ENCODE measurements at places on chromosomes 3 and 15. TPM values are rescaled to one million over a fixed set of nuclear protein-coding genes. Genes with fewer than 3 reads are reported as not detected.

GRCh38 chr3:23256741-23257435 lies 53.8 kb downstream of the UBE2E2 start:
- no peak overlapping the region for H3K27ac ChIP-seq
- peaks cover 43% of the 10 kb centered on the region for H3K4me1 ChIP-seq
- no peaks in the 10 kb centered on the region for H3K27me3 ChIP-seq

DNA sequence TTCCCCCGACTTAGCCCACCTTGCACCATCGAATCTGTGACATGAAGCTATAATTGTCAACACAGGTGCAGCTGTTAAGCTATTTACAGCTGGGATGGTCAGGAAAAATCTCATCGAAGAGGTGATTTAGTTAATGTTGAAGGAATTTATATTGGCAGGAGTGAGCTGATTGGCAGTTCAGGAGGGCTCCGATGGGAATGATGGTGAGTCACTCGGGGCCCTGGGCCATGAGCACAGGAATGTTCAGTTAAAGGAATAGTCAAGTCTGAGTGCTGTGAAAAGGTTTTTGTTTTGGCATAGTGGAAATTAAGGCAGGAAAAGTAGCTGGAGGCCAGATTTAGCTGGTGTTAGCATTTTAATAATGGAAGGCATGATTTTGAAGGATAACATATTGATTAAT lies 95.7 kb downstream of the OXSM start:
- H3K27ac ChIP-seq: no peak overlapping the region
- H3K4me1 ChIP-seq: no peaks in the 10 kb centered on the region
- DNase-seq: no peak
- H3K4me3 ChIP-seq: no peak overlapping the region

DNA sequence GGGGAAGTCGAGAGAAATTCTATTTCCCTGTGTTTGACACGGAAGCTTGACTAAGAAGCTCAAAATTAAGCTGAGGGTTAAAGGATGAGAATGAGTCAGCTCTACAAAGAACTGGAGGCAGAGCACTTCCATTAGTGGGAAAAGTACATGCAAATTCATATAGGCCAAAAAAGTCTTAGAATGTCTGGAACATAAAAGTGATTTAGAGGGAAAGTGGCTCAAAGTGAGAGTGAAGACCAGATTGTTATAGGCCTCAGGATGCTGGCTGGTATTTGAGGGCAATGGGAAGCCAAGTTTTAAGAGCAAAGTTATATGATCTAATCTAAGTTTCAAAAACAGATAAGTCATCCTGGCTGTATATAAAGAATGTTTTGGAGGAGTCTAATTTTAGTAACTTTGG lies 857.3 kb downstream of the NAALADL2 start:
- H3K4me3 ChIP-seq: no peak overlapping the region
- no peaks in the 10 kb centered on the region for H3K36me3 ChIP-seq
- no peaks in the 10 kb centered on the region for H3K4me1 ChIP-seq
- no peak for DNase-seq

DNA sequence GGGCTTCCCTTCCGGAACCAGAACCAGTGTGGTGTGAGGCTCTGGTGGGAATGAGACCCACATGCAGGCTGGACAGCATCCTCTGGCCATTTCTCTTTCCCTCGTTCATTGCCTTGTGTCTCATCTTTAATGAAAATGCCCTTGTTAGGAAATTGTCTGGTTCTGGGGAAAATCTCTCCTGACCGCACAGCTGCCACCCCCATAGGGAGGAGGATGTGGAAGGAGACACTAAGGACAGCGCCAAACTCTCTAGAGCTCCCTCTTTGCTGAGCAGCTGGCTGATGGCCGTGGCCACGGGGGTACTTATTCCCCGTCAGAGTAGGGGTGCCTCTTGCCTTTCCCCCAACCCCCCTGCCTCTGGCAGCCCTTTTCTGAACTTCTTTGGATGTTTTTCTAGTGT lies 297.6 kb upstream of the C2CD4B start:
- H3K27me3 ChIP-seq: peaks cover 17% of the 10 kb centered on the region
- H3K4me1 ChIP-seq: no peaks in the 10 kb centered on the region
- H3K27ac ChIP-seq: no peak overlapping the region
- H3K4me3 ChIP-seq: no peak overlapping the region

DNA sequence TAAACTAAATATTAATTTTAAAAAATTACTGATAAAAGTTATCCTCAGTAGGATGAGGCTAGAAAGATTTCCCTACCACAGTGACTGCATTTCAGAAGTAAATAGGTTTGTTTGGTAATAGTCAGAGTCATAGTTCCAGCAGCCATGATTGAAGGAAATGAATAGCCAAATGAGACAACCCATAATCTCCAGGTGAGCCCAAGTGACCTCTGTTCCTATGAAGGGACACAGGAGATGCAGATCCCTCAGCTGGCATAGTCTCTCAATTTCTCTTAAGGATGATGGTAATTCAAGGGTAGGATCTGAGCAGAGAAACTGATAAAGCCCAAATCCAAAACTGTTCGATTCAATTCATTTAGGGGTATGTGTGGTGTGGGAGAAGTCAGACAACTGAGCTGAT lies 461.8 kb downstream of the RAP2B start:
- no peaks in the 10 kb centered on the region for H3K27me3 ChIP-seq
- H3K36me3 ChIP-seq: no peaks in the 10 kb centered on the region
- H3K27ac ChIP-seq: no peak overlapping the region
- DNase-seq: no peak
- no peak overlapping the region for H3K4me3 ChIP-seq

DNA sequence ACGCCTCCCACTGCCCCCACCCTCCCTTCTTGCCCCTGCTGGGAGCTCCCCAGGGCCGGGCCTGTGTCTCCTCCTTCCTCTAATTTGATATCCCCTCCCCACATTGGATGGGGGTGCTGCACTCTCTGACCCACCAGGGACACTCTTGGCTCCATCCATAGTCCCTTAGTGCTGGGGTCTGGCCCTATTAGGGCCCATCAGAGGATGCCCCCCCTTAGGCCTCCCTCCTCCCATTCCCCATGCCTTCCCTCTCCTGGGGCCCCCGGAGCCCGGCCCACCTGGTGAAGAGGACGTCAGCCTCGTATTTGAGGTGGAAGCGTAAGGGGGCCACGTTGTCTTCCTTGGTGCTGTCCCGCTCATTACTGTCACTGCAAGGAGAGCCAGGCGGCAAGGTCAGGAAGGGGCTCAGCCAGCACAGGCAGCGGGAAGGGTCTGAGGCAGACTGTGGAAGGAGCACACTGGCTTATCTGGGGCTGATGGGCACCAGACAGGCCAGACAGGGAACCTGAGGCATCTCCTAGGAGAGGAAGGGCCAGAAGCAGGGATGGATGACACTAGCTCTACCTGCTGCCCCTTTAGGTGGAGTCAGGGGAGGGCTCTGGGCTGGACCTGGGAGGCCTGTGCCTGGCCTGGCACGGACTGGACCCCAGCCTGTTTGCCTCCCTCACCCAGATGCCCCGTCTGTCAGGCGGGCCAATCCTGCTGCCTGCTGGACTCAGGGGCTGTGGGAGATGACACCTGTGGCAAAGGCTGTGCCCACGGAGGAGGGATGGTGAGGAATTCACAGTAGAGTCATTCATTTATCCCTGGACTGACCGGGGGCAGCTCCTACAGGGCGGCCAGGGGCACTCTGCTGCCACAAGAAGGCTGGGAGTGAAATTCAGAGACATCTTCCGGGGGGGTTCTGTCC lies 36.2 kb downstream of the FEM1B start:
- no peak for DNase-seq
- H3K27me3 ChIP-seq: peaks cover 6% of the 10 kb centered on the region
- H3K4me1 ChIP-seq: peaks cover 4% of the 10 kb centered on the region
- H3K27ac ChIP-seq: no peak overlapping the region
- H3K36me3 ChIP-seq: no peaks in the 10 kb centered on the region

- no peaks in the 10 kb centered on the region for H3K27me3 ChIP-seq
- H3K36me3 ChIP-seq: peaks cover 14% of the 10 kb centered on the region
- H3K4me3 ChIP-seq: no peak overlapping the region
These were observed 71.9 kb upstream of the FBN1 start for GRCh38 chr15:48717458-48717857.

DNA sequence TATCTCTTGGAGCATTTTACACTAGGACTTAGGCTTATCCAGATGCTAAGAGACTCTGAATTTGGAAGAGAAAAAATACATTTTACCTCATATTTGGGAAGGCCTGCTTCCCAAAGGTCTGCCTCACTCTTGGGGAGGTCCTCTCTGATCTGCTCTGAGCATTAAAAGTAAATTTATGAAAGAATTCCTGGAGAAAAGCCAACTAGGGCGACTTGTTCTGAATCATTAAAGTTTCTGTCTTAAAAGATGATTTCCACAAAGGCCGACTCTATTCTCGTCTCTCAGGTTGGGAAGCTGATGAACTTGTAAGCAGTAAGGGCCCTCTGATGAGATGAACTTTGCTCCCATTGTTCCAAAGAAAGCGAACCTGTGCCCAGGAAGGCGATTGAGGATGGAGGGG lies 48.7 kb upstream of the HES1 start:
- H3K4me1 ChIP-seq: peaks cover 48% of the 10 kb centered on the region
- no peaks in the 10 kb centered on the region for H3K36me3 ChIP-seq
- no peak overlapping the region for H3K27ac ChIP-seq
- DNase-seq: no peak
- H3K27me3 ChIP-seq: peaks cover 4% of the 10 kb centered on the region

- H3K27me3 ChIP-seq: no peaks in the 10 kb centered on the region
- no peak overlapping the region for H3K27ac ChIP-seq
- no peaks in the 10 kb centered on the region for H3K36me3 ChIP-seq
- H3K4me3 ChIP-seq: no peak overlapping the region
These were observed 51.4 kb downstream of the FLNB start for GRCh38 chr3:58059349-58060321.

DNA sequence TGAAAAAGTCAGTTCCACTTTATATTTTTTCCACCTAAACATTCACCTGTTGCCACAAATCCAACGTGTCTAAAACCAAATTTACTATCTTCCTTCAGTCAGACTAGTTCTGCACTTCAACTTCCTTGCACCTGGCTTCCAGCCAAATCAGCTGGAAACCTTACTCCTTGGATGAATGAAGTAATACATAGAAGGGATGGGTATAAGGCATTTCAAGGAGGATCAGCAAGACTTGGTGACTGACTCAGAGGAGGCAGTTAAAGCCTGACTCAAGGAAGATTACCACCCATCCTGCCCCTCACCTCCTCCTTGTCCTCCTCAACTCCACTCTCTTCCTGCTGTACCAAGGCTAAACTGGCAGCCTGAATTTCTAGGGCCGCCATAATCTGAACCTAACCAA lies 37.1 kb downstream of the QTRT2 start:
- no peak for DNase-seq
- H3K36me3 ChIP-seq: no peaks in the 10 kb centered on the region
- no peak overlapping the region for H3K4me3 ChIP-seq
- H3K27me3 ChIP-seq: peaks cover 7% of the 10 kb centered on the region

DNA sequence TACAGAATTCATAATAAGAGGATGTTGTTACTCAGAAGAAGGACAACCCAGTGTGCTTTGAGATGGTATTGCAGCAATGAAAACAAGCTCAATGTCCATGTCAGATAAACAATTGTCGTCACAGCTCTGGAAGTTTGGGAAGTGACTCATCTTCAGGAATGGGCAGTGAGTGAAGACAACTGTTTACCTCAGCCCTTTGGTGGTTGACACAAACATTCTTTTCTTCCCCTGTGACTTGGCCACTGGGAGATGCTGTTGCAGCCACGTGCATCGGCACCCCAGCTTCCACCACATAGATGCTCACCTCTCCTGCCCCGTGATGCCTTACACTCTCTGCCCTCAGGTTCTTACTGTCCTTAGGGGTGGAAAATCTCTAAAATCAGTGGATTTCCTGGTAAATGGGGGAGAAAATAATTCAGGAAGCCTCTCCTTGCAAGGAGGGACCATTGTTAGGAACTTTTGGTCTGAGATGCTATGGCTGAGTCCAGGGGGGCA lies 114.1 kb upstream of the GALNT15 start:
- H3K4me3 ChIP-seq: no peak overlapping the region
- no peaks in the 10 kb centered on the region for H3K4me1 ChIP-seq
- H3K27me3 ChIP-seq: peaks cover 4% of the 10 kb centered on the region
- H3K27ac ChIP-seq: no peak overlapping the region
- H3K36me3 ChIP-seq: no peaks in the 10 kb centered on the region
- no peak for DNase-seq

- peaks cover 5% of the 10 kb centered on the region for H3K27me3 ChIP-seq
- H3K36me3 ChIP-seq: no peaks in the 10 kb centered on the region
- DNase-seq: no peak
- H3K4me1 ChIP-seq: no peaks in the 10 kb centered on the region
These were observed 38.4 kb downstream of the PCOLCE2 start for GRCh38 chr3:142850395-142851023.

GRCh38 chr3:30319713-30320112 lies 286.7 kb upstream of the TGFBR2 start:
- H3K4me3 ChIP-seq: no peak overlapping the region
- H3K4me1 ChIP-seq: peaks cover 20% of the 10 kb centered on the region
- no peak overlapping the region for H3K27ac ChIP-seq
- no peaks in the 10 kb centered on the region for H3K36me3 ChIP-seq
- DNase-seq: peak; percentile 47
- H3K27me3 ChIP-seq: no peaks in the 10 kb centered on the region

- peak overlapping the region; percentile 69 for H3K27ac ChIP-seq
- H3K4me1 ChIP-seq: peaks cover 8% of the 10 kb centered on the region
- H3K36me3 ChIP-seq: no peaks in the 10 kb centered on the region
- DNase-seq: no peak
These were observed 68.3 kb downstream of the SLCO3A1 start for GRCh38 chr15:91921843-91922198.

DNA sequence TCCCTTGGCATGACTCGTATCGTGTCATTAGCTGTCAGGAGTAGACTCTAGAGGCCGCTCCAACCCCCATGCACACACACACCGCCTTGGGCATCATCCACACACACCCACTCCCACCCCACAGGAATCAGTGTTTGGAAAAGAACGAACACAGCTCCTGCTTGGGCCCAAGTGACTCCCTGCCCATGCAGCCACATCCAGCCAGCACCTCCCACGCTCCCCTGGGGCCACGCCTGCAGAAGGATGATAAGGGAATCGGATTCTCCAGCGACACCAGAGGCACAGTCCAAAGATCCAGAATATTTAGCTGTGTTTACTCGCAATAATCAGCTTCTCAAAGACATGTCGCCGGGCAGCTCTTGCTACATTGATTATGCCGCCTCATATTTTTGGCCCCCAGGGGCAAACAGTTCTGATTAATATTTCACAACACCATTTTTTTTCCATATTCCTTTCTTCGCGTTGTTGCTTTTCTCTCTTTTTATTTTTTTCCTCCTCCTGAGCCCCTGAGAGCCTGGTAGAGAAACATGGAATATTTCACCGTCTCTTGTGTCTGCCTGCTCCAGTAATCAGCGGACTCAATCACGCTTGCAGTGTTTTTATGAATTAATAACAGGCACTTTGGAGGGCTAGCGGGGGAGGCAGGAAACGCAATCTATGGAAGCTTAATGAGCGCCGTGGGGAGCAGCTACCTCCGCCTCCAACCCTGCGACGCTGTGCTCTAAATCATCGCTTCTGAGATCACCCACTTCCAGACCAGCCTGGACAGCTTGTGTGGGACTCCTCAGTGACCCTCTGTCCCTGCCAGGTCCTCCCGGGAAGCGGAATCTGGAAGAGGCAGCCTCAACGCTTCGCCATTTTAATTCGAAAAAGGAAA lies 221.4 kb downstream of the TLE3 start:
- H3K36me3 ChIP-seq: no peaks in the 10 kb centered on the region
- H3K27ac ChIP-seq: no peak overlapping the region
- H3K27me3 ChIP-seq: peaks cover 15% of the 10 kb centered on the region
- no peak overlapping the region for H3K4me3 ChIP-seq
- no peak for DNase-seq

The SLC26A6 gene
- 1.3 TPM for polyA plus RNA-seq

The OSTN gene
- not detected for polyA plus RNA-seq

The VGLL3 gene
- polyA plus RNA-seq: not detected

The PLD1 gene
- polyA plus RNA-seq: not detected

Data from naive B cell (primary cell).